MV-4-11 (cell line): ENCODE measurements at places on chromosomes 13 and 19.

- peak; percentile 82 for DNase-seq
Measured at GRCh38 chr19:48271531-48272151, 1.8 kb downstream of the ZNF114 start.

DNA sequence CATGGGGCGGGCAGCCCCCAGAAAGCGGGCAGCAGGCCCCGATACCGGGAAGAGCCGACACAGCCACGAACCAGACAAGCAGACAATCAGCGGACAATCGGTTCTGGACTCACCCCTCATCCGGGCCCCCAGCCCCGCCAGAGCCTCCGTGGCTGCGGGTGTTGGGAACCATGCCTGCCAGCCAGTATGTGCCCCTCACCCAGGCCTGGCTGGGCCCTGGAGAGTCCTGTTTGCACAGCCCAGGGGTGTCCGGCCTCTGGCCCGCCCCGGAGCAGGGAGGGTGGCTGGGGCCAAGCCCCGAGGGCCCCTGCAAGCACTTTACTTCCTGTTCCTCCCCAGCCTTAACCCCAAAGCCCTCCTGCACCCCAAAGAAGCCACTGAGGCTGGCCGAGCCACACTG is 7.8 kb downstream of the PODNL1 start:
- no peak for DNase-seq

GRCh38 chr13:79194272-79194671 is 211.8 kb downstream of the RBM26 start:
- peak; percentile 95 for DNase-seq

GRCh38 chr13:97125810-97126738 is 96.1 kb upstream of the MBNL2 start:
- DNase-seq = peak; percentile 49

DNA sequence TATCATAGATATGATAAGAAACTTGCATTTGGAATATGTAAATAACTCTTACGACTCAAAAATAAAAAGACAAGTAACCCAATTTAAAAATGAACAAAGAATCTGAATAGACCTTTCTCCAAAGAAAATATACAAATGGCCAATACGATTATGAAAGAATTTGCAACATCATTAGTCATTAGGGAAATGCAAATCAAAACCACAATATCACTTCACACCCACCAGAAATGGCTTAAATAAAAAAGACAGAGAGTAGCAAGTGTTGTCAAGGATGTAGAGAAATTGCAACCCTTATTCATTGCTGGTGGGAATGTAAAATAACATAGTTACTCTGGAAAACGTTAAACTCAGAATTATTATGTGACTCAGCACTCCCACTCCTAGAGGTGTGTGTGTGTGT is 226.6 kb upstream of the MAB21L1 start:
- DNase-seq = no peak

DNA sequence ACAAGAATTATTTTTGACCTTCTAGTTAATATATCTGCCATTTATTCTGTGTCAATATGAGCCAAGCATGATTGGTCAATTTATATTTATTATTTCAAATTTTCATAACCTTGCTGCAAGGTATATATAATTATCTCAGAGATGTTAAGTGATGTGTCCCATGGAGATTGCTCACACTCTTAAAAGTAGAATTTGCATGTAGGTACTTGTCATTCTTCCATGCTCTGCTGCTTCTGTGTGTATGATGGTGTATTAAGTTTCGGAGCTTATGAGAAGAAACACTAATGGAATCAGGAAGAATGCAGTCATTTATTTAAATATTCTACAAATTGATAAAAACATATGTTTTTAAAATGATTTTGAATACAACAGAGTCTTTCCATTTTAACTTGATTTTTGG is 586.8 kb upstream of the MIR17HG start:
- DNase-seq = no peak

DNA sequence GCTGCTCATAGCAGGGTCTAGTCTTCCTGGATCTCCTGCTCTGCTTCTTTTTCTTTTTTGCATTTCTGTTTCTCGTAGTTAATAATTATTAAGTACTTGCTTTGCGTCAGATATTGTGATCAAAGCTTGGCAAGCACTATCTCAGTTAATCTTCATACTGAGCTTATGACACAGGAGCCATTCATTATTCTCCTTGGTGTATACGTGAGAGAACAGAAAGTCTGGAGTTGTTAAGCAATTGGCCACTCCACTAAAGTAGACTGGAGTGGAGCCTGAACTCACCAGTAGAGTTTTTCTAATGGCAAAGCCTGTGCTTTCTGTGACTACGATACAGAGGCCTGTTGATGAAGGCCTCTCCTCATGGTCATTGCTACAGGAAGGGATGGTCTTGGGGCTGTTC is 285.9 kb downstream of the RFC3 start:
- no peak for DNase-seq

- DNase-seq = no peak
Measured at GRCh38 chr19:10467104-10467706, 36.0 kb downstream of the KEAP1 start.

DNA sequence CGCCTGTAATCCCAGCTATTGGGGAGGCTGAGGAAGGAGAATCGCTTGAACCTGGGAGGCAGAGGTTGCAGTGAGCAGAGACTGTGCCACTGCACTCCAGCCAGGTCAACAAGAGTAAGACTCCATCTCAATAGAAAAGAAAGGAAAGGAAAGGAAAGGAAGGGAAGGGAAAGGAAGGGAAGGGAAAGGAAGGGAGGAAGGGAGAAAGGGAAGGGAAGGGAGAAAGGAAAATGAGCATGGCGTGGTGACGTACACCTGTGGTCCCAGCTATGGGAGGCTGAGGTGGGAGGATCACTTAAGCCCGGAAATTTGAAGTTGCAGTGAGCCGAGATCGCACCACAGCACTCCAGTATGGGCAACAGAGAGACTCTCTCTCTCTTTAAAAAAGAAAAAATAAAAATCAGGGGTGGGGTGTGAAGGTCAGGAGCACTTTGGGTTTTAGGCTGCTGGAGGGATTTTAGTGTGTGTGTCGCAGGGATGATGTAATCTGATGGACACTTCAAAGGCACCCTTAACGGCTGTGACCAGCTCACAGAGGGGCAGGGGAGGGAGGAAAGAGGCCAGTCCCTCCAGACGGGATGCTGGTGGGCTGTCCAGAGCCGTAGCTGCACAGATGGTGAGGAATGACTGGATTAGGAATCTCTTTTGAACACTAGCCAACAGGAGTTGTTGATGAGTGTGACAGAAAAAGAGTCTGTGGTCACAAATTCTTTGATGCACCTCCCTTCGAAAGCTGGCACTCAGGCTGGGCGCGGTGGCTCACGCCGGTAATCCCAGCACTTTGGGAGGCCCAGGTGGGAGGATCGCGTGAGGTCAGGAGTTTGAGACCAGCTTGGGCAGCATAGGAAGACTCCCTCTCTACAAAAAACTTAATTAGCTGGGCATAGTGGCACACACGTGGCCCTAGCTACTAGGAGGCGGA is 27.6 kb downstream of the TMPRSS9 start:
- no peak for DNase-seq

DNA sequence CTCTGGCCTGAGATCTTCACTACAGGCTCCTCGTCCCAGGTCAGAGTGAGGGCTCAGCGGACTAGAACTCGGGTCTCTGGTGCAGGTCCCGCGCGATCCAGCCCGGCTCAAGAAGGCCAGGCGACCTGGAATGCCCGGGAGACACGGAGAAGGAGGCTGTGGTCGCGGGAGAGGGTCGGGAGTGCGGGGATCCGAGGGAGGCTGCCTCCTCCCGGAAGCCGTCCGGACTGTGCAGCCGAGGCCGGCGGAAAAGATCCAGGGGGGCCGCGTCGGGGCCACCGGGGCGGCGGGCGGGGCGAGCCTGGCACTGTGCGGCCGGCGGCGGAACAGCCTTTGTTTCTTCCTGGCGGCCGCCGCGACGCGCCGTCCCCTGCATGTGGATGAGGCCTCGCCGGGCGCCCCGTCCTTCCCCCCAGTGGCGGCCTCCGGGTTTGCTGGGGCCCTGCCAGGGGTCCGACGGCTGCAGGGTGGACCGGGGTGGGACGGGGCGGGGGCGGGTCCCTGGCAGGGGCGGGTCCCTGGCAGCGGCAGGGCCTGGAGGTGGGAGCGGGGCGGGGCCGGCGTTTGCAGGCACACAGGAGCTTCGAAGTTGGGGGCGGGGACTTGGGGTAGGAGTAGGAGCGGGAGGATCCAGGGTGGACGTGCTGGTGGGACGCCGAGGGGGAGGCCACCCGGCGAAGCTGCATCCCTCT is 1.0 kb upstream of the SLC7A10 start:
- DNase-seq = no peak

DNA sequence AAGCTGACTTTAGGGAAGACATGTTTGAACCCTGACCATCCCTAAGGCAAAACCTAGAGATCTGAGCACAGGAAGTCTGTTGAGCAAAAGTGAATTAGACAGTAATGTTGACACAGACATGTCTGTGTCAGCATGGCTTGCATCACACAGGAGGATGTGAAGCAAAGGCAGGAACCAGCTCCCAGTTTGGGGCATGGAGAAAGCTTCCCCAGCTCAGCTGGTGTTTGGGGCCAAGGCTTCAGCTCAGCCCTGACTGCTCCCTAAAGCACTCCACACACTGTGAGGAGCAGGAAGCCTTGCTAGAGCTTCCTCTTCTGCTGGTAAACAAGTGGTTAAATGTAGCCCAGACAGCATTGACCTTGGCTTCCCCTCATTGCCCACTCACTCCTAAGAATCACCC is 153.8 kb upstream of the UBL3 start:
- peak; percentile 66 for DNase-seq

DNA sequence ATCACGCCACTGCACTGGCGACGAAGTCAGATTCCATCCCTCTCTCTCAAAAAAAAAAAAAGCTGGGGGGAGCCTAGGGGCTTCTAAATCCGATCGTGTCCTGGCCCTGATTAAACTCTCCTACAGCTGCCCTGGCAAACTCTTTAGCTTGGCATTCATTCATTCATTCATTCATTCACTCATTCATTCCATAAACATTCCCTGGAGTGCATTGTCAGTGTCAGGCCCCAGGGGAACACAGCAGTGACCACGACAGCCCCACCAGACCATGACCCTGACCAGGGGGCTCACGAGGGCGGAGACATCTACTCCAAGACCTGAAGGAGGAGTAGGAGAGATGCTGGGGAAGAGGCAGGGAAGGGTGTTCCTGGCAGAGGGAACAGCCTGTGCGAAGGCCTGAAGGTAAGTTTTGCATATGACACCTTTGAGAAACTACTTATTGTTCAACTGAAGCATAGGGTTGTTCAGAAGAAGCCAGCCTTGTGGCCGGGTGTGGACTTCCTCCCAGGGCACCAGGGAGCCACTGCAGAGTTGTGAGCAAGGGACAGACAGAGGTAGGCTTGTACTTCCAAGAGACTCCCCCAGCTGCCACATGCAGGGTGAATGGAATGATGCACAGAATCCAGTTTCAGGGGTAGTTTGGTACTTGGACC is 24.5 kb downstream of the CEACAM16 start:
- no peak for DNase-seq

GRCh38 chr13:42812316-42812715 is 30.9 kb downstream of the FAM216B start:
- DNase-seq = peak; percentile 17

DNA sequence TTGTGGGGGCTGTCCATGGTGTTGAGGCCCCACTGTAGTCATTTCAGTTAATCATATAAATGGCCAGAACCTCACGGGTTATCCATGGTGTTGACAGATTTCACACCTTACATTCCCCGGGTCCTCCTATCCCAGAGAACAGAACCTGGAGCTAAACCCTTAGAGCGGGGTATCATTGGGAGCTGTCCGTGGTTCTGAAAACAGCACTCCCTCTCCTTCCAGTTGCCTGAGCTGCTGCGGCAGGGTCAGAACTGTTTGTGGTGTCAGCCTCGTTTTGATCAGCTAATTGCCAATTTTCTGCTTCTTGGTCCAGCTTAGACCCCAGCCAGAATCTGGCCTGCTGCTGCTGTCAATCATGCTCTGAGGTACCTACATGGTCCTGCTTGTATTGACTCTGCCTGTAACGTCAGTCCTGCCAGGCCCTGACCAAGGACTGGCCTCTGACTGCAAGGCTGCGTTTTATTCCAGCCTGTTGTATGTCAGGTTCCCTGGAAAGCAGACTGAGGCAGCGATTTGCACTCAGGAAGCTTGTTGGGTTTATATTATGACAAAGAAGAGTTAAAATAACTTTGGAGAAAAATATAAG is 55.8 kb upstream of the KCTD15 start:
- peak; percentile 27 for DNase-seq

DNA sequence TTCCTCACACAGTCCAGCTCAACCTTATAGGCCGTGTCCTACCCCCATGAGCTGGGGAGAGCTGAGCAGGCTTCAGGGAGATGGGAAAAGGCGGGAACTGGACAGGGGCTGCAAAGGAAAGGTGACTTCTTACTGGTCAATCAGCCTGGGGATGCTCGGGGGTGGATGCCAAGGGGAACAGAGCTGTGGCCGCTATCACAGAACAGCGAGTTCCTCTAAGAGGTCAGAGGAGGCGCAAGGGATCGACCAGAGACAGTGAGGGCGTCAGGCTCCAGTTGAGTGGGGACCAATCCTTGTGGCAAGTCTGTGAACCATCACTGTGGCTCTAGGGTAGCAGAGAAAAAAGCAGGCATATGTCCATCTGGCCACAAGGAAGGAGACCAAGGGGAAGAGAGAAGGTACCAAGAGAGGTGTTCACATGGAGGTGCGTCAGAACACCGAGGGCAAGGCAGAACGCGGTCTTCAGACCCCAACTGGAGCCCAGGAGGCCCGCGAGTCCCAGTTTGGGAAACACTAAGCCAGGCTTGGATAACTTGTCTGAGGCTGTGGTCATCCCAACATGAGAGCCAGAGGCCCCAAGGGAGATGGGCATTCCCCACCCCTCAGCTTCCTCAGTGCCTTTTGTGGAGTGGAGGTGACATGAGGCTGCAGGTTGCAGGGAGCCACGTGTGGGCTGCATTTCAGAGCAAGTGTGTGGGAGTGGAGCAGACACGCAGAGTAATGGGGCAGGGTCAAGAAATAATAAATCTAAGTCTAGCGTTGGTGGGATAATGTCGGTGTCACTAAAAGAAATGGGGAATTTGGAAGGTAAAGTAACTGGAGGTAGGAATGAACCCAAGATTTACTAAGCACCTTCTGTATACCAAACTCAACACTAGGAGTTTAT is 3.9 kb downstream of the F10 start:
- DNase-seq = no peak

DNA sequence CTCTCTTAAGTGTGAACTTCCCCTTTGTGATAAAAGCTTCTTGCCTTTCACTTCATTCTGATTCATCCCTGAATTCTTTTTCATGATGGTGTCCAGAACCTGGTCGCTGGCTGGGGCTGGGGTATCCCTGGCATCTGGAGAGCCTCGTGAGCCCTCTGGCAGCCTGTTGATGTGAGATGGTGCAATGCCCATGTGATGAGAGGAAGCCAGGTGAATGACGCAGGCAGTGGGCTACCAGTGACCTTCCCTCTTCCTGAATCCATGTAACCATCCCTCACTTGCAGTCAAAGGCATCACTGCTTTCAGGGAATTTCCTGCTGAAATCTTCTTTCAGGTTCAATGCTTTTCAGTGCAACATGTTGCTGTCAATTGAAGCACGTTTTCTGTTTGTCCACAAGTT is 158.6 kb upstream of the SLC10A2 start:
- DNase-seq = no peak

- no peak for DNase-seq
Measured at GRCh38 chr13:39505151-39505550, 97.8 kb downstream of the LHFPL6 start.

GRCh38 chr19:20858218-20858617 is 64.8 kb upstream of the ZNF85 start:
- DNase-seq = no peak

- no peak for DNase-seq
Measured at GRCh38 chr13:51768378-51768921, 35.5 kb downstream of the DHRS12 start.
